ENCODE measurements at places on chromosomes 3 and 15.

GRCh38 chr15:65305776-65306175 is 1.3 kb downstream of the RNU5B-1 start:
- no peak for DNase-seq

GRCh38 chr15:67735896-67736295 is 89.4 kb upstream of the SKOR1 start:
- no peak for DNase-seq

DNA sequence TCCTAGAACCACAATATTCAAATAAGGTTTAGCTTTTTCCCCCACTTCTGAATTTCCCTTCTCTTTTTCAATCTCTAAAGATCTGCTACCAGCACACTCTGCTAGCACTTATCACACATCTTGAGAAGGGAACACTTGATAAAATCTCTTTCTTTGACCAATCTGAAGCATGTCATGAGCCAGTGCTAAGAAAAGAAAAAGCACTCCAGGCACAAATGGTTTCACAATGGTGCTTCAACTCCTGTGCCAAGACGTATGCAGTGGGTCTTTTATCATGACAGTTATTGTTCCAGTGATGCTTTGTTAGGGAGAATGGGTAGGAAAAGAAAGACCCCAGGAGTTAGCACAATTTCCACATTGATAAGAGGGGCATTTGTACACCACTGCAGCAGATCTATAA is 248.4 kb downstream of the ZNF385D start:
- DNase-seq, result no peak

- DNase-seq, result no peak
Observed at GRCh38 chr15:84645496-84645895, 8.6 kb downstream of the WDR73 start.

- DNase-seq, result peak; percentile 10
Observed at GRCh38 chr3:118863731-118864322, 170.8 kb downstream of the IGSF11 start.

GRCh38 chr15:95377258-95377852 is 953.1 kb upstream of the NR2F2 start:
- no peak for DNase-seq

All from Jurkat, Clone E6-1 (cell line).